ENCODE measurements at places on chromosomes 11 and 22.

- DNase-seq, result no peak
These were observed 340.2 kb downstream of the TBC1D22A start for GRCh38 chr22:47102648-47103047.

- DNase-seq, result no peak
These were observed 333.1 kb downstream of the CTTN start for GRCh38 chr11:70731271-70732022.

DNA sequence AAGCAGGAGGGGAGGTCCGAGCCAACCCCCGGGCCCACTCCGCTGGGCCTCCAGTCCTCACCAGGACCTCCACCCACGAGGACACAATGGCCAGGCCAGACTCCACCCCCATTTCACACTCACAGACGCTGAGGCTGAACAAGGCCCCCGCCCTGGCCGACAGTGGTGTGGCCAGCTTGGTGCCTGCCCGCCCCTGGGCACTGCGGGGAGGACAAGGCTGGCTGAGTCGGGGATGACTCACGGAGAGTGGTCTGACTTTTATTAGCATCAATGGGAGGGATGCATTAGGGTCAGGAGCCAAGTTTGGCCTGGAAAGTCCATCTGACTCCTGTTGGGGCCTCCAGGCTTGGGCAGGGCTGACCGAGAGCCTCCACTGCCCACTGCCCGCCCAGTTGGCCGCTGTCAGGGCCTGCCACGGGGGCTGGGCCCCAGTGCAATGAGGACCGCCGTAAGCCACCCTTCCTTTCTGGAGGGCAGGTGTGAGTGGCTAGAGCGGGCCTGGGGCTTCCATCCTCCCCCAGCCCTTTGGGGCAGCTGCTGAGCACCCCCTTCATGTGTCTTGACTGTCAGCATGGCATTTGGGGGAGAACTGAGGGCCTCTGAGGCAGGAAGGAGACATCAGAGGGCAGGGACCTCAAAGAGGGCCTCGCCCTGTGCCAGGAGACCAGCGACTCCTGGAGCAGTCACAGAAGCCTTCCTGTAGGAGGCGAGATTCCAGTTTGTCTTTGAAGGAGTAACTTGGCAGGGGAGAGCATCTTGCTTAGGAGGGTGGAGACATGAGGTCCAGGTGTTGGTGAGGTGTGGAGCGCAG, 10.6 kb downstream of the TSPAN32 start:
- no peak for DNase-seq

GRCh38 chr22:20748731-20749428, 25.0 kb upstream of the SERPIND1 start:
- no peak for DNase-seq

DNA sequence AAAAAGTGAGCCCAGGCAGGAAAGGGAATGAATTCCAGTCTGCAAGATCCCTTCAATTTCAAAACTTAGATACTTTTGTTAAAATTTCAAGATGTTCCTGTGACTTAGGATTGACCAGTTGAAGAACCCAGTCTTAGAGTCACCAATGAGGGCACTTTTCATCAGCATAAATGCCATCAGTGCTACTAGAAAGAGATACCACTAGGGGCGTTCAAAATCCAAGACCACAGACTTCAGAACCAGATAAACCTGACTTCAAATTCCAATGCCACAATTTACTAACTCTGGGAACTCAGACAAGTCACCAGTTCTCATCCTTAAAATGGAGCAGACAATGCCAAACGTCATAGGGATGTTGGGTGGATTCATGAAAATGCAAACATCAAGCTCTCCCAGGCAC, 523.2 kb downstream of the BUD13 start:
- DNase-seq, result no peak

GRCh38 chr11:79082907-79083306, 357.9 kb downstream of the TENM4 start:
- DNase-seq, result peak; percentile 92

DNA sequence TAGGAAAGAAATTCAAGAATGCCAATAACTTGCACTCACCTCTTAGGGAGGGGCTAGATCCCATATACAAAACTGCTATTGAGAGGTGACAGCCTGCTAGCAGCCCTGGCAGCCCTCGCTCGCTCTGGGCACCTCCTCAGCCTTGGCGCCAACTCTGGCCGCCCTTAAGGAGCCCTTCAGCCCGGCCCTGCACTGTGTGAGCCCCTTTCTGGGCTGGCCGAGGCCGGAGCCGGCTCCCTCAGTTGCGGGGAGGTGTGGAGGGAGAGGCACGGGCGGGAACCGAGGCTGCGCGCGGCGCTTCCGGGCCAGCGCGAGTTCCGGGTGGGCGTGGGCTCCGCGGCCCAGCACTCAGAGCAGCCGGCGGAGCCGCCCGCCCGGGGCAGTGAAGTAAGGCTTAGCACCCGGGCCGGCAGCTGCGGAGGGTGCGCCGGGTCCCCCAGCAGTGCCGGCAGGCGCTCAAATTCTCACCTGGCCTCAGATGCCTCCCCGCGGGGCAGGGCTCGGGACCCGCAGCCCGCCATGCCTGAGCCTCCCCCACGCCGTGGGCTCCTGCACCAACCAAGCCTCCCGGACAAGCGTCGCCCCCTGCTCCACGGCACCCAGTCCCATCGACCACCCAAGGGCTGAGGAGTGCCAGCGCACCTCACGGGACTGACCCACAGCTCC, 329.9 kb downstream of the FAM181B start:
- DNase-seq, result no peak

DNA sequence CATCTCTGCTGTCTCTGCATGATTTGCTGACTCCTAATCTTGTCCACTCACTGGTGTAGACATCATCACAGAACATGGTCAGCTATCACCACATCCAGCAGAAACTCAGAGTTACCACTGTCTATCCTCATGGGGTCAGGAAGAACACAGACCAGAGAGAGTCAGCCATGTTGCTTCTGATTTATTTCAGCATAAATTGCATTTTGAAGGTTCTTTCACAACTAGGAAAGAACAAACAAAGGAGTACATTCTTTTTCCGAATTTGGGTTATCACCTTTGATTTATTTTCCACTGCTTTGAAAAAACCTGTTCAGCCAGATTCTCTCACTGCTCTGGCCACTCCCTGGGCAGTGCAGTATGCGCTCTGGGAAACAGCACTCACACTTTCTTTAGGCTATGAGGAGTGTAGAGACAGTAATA, 172.0 kb upstream of the MTMR2 start:
- DNase-seq, result no peak

- peak; percentile 12 for DNase-seq
These were observed 4.4 kb upstream of the FOXRED2 start for GRCh38 chr22:36510966-36511881.

DNA sequence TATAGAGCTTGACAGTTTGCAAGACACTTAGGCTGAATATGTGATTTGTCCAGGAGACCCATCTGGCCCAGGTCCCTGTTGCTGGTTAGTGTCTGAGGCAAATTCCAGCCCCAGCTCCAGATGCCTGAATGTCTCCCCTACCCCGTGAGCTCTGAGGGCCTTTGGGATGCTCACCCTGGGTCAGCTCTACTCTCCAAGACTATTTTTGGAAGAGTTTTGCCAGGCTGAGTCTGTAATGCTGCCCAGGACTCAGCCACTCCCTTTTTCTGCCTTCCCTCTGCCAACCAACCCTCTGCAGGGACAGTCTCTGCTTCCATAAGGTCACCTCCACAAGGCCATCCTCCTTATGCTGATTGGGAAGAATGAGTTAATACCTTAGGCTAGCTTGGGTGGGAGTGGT, 66.3 kb downstream of the CABIN1 start:
- no peak for DNase-seq

- DNase-seq, result no peak
These were observed 357.8 kb upstream of the LARGE1 start for GRCh38 chr22:34278121-34278520.

- DNase-seq, result no peak
These were observed 10.1 kb upstream of the FANCF start for GRCh38 chr11:22635689-22636088.

GRCh38 chr22:23495614-23496444, 84.3 kb downstream of the IGLL1 start:
- no peak for DNase-seq

All from NCI-H1105 treated with DMSO at 0.1 percent for 48 hours (cell line).